NCI-H1105 (cell line): ENCODE measurements at places on chromosomes 12 and 14.

DNA sequence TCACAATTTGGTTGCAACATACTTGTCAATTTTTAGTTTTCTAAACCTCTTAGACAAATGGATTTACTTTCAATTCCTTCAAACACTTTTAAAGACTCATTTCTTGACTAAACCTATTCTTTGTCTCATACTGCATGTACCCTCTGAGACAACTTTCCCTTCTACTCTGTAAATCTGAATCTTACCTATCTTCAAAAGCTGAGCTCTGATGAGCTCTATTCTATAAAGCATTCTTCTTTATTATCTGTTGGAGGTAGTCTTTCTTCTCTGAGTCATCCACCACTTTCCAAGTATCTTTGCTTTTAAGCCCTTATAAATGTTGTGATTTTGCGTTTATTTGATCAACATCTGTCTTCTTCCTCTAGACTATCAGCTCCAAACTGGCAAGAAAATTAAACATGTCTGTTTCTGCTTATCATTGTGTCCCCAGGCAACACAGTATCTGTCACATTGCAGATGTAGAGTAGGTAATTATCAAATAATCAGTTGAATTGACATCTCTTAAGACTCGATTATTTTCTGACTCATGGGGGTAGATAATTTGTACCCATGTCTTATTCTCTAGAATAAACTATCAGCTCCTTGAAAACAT is 265.6 kb upstream of the FAR2 start:
- DNase-seq, result no peak

DNA sequence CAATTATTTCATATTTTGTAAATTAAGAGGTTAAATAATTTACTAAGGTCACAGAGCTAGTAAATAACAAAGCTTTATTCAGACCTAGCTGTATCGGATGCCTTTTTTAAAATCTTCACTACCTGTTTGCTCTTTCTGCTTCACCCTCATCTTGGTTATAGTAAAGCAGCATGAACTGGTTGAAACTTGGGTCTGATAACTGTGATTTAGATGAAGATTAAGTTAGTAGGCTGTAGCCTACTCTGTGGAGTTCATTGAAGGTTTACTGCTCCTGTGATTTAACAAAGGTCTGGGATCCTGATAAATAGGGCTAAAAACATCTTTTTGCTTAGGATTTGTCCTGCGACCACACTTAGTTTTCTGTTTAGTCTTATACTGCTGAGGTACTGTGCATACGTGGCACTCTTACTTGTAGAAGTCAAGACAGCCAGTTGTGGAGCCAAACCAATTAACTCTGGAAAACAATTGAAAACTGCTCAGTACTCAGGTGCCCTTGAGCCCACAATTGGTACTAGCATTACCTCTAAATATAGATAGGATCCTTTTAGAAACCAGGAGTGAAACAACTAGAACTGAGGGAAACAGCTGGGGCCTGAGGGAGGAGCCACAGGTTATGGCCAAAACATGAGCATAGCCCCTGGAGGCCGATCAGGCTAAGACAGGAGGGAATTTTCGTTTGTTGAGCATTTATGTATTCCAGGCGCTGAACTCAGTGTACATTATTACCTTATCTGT is 2.3 kb downstream of the SPATS2 start:
- no peak for DNase-seq

DNA sequence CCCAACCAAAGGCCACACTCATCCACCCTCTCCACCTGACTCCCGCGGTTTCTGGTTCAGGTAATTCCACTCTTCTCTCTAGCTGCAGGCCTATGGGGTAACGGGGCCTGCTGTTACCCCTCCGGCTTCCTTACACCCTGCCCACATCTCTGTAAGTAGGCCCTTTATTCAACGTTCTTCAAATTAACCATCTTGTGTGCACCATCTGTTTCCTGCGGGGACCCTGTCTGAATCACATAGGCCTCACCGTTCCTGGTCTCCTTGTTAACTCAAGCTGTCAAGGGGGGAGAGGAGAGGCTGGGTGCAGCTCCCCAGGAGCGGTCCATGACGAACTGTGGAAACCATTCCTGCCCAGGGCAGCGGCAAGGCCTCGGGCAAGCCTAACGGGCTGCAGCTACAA is 9.3 kb upstream of the DLK1 start:
- DNase-seq, result no peak

GRCh38 chr14:103984196-103984595 is 41.9 kb upstream of the RD3L start:
- no peak for DNase-seq

GRCh38 chr12:46109343-46110222 is 119.2 kb upstream of the SCAF11 start:
- no peak for DNase-seq

- DNase-seq, result no peak
These were observed 134.5 kb upstream of the NAV3 start for GRCh38 chr12:77696183-77696582.

- DNase-seq, result no peak
These were observed 2.2 kb downstream of the KLRB1 start for GRCh38 chr12:9605483-9605882.

DNA sequence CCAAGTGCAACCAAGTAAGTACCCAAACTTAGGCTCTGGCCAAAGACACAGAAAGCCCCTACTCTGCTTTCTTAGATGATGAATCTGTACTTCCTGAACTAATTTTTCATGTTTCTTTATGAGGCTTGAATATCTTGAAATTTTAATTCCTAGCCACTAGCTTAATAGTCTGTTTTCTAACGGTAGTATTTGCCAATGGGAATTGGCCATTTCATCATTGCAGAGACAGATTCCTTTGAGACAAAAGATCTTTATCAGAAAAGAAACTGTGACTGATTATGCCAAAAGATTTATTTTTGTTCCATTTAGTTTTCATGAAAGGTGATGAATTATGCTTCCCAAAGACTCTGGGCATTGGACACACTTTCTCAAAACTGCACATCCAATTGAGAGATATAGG is 48.7 kb downstream of the DAD1 start:
- DNase-seq, result no peak

GRCh38 chr14:47284283-47284682 is 391.1 kb downstream of the MDGA2 start:
- DNase-seq, result no peak

DNA sequence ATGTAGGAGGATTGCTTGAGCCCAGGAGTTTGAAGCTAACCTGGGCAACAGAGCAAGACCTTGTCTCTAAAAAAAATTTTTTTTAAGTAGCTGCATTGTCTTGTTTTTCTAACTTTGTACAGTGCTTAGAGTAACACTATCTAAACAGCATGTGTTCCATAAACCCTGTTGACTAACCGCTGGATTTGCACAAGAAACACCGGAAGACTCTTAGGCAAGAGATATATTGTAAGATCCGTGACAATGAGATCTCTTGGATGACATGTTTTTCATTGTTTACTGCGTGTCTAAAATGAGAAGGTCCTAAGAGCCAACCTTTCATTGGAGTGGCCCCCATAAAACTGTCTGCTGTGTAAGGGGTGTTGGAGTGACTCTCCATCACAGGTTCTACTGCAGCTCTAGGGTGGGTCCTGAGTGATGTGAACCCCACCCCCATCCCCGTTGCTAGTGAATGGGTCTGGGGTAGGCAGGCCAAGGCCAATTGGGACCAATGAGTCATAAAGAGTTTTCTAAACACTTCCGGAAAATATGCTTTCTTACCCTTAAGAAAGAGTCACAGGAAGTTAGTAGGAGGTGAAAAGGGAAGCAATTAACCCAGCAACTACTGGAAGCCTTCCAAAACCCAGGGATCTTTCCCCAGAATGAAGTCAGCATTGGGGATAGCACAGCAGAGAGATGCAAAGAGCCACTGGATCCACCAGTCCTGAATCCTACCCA is 24.3 kb upstream of the PCNX1 start:
- DNase-seq, result no peak

GRCh38 chr14:95182379-95182778 is 25.1 kb upstream of the DICER1 start:
- no peak for DNase-seq

DNA sequence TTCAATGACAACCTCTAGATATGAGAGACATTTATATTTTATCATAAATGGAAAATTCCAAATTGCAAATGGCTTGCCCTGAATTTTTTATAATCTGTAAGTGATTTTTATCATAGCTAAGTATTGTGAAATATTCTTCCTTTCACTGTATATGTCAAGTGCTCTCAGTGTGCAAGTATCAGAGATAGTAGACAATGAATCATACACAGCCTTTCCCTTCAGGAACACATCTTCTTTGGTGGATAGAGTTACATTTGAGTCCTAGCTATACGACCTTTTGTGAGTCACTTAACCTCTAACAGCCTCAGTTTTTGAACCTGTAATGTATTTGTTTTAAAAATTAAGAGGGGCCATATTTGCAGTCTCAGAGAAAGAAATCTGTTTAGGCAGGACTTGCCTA is 350.7 kb upstream of the SEL1L start:
- DNase-seq, result no peak

- no peak for DNase-seq
These were observed 974 bp upstream of the TNS2 start for GRCh38 chr12:53048780-53049401.

DNA sequence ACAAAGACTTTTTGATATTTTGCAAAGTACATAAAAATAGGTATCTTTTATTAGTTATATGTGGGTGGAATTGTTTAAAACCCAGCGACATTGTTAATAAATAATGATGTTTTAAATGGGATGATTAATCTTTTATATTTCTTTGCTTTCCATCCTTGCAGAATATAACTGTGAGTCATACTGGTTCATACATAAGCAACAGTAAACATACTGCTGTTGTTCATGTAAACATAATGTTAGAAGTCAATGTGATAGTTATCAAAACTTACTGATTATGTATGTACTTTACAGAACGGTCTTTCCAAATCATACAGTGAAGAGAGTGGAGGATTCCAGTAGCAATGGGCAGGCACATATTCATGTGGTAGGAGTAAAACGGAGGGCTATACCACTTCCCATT is 119.8 kb downstream of the ARID2 start:
- no peak for DNase-seq

- DNase-seq, result peak; percentile 43
These were observed 67.2 kb downstream of the TTC9 start for GRCh38 chr14:70708717-70709570.

- no peak for DNase-seq
These were observed 33.2 kb downstream of the EGLN3 start for GRCh38 chr14:33917661-33918060.

DNA sequence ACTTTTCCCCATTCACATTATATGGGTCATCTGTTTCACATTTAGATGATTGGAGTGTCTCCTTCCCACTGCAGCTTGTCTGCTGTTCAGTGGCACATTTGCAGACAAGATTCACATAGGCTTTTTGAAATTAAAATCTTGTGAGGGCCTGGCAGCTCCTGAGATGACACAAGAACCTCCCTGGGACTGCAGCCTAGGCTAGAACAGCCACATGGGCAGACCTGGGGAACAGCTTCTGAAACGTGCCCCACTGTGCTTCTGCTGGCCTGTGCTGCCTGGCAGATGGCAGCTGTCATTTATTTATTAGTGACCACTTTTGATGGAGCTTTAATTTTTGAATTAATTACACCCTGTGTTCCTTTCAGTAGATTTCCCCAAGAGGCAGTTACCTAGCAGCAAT is 137.4 kb downstream of the GRIP1 start:
- no peak for DNase-seq

DNA sequence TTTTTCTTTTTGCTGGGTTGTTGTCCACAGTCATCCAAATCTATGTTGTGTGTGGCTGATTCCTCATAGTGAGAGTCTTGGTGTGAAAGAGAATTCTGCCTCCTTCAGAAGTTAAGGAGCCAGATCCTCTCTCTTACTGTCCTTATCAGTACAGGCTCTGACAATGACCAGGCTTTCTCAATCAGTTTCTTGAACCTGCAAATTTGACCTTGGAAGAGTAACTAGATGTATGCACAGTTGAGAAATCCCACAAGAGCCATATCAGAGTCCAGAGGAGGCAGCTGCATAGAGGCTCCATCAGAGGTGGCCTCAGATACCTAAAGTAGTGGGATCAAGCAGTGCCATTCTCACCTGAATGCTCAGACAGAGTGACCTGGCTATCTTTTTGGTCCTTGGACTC is 5.5 kb upstream of the GALC start:
- DNase-seq, result no peak

- DNase-seq, result no peak
These were observed 4.5 kb downstream of the DDX47 start for GRCh38 chr12:12817616-12818015.

- no peak for DNase-seq
These were observed 70.7 kb upstream of the DDX11 start for GRCh38 chr12:31002999-31003398.

DNA sequence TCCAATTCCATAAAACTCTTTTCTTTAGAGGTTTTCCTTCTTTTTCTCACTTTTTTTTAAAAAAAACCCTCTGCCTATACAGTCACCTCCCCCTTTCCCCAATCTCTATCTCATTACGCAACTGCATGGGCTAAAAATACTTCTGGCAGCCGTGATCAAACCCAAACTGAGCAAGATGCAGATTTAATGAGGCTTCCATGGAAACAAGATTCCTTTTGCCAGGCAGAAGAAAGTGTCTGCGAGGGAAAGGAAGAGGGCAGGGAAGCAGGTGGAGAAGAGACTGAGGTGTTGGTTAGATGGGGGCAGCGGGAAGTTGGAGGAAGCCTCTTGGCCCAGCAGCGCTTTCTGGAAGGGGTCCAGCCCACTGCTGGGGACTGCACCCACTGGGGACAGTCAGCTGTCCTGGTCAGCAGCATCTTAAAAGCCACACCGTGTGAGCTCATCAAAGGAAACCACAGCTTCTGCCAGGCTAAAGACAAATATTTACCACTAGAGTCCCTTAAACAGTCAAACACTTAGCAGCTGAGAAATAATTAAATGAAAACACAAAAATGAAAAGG is 90.4 kb downstream of the SLC8A3 start:
- no peak for DNase-seq

GRCh38 chr14:55572578-55572977 is 7.4 kb upstream of the KTN1 start:
- peak; percentile 82 for DNase-seq
